Epithelial cell of proximal tubule (primary cell): ENCODE measurements at places on chromosomes 2 and 18. TPM values are rescaled to one million over a fixed set of nuclear protein-coding genes. Genes with fewer than 3 reads are reported as not detected.

STK11IP gene
- total RNA-seq, result 18.6 and 35.7 TPM in 2 replicates

CHRNG gene
- total RNA-seq, result not detected in 2 replicates

SPTBN1 gene
- total RNA-seq, result 224 and 265 TPM in 2 replicates

SLC39A6 gene
- total RNA-seq, result 66.8 and 83.7 TPM in 2 replicates

OTOS gene
- total RNA-seq, result not detected in 2 replicates

SETBP1 gene
- total RNA-seq, result 0.65 and 2.4 TPM in 2 replicates

DNA sequence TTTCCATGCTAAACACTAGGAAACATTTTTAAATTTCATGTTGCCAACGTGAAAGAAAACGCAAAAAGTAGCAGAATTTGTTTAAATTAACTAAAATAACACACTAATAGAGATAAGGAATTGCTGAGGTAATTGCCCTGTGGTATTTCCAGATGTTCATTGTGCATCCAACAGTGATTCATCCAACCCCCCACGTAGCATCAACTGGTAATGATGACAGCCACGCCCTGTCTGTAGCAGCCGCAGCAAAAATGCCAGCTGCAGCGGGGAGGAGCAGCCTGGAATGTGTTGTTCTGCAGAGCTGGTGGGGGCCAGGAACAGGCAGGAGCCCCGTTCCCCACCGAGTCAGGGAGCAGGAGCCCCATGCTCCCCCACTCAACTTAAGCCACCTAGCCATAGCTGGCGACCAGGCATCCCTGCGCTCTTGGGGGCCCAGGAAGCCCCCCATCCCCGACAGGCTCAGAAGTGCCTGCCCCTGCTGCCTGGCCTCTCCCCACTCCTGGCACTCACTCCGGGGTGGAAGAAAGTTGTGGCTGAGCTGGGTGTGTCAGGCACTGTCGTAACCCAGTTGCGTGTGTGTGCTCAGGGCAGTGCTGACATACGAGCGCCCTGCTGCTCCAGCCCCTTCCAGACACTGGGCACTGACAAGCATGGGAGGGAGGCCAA, 695.1 kb upstream of the ACVR2A start:
- DNase-seq, result no peak

DNA sequence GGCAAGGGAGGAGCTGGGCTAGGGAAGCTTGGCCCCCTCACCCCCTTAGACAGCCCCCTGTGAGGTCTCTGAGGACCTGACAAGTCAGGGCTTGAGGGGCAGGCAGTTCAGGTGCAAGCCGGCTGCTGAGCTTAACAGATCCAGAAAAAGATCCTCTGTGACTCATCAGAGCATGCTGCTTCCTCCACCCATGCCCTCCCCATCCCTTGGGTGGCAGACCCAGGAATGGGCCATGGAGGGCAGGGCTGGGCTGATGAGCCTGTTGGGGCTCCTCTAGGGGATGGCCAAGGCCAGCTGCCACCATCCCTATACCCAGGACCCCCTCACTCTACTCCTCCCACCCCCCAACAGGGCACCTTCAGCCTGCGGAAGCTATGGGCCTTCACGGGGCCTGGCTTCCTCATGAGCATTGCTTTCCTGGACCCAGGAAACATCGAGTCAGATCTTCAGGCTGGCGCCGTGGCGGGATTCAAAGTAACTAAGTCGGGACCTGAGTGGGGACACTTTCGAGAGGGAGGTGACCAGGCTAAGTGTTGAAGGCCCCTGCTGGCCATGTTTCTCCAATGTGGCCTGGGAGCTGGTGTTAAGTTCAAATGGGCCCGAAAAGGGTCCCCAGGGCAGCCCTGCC, 1.9 kb downstream of the SLC11A1 start:
- no peak for DNase-seq

DNA sequence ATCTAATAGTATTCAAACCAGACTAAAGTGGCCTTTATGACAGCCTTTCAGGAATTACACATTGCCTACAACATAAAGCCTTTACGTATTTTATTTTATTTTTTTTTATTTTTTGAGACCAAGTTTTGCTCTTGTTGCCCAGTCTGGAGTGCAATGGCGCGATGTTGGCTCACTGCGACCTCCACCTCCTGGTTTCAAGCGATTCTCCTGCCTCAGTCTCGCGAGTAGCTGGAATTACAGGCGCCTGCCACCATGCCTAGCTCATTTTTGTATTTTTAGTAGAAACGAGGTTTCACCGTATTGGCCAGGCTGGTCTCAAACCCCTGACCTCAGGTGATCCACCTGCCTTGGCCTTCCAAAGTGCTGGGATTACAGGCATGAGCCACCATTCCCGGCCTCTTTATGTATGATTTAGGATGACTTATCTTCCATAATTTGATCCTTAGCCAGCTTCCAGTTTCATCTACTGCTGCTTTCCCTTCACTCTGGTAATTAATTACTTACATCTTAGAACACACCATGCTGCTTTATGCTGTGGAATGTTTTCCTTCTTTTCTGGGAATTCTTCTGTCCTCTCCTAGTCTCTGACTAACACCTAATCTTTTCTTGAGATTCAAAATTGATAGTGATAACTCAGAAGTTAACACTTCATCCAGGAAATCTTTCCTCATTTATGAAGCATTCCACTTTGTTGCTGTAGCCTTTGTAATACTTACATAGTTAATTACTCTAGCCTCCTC, 2.6 kb downstream of the USP14 start:
- DNase-seq, result no peak

DNA sequence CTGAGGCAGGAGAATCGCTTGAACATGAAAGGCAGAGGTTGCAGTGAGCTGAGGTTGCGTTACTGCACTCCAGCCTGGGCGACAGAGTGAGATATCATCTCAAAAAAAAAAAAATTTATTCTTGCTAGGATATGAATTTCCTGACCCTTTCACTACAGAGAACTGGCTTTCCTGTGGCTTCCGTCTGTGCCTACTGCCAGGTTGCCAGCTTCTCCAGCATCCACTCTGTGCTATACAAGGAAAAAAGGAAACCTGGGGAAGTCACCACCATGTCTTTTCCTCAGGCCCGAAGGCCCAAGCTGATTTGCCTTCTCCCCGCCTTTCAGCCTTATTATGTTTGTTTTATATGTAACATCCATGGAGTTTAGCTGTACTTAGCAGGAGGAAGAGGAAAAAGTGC, 122.0 kb upstream of the REV1 start:
- no peak for DNase-seq

DNA sequence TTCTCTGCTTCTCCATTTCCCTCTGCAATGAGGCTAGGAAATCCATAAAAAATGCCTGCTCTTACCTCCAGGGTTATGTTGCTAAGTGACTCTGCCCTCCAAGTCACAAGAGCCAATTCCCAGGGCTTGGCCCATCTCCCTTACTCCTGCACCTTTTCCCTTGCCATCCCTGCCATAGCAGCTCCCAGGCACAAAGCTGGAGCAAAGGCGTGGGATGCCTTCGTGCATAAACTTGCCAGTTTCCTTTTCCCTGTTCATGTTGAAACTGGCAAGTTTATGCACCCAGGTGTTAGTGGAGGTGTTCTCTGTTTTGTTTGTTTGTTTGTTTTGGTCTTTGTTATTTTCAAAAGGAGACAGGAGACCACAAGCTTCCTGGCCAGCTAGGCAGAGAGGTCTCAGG, 195.1 kb downstream of the ACKR3 start:
- no peak for DNase-seq

GRCh38 chr18:74873629-74874028, 276.0 kb downstream of the ZNF407 start:
- no peak for DNase-seq

GRCh38 chr18:8052237-8052701, 485.2 kb downstream of the PTPRM start:
- no peak for DNase-seq

GRCh38 chr2:85769236-85769982, 15.6 kb downstream of the ATOH8 start:
- no peak for DNase-seq

DNA sequence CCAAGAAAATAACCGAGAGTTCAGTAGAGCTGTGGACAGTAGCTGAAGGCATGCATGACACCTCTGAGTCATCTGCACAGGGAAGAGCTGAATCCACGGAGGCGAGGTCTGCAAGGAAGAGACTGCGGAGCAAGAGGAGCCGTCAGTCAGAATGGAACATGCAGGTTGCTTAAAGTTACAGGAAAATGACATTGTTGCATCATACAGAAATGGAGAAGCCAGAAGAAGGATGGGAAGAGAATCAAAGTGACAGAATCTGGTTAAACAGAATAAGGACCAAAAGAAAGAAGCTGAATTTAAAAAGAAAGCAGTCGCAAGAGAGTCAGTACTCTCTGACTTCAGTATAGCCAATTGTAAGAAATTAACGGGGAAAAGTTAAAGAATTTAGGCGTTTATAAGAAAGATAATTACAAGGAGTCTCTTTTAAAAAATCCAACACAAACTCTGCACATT, 533.8 kb downstream of the ADCYAP1 start:
- no peak for DNase-seq

GRCh38 chr2:200747668-200748618, 63.8 kb upstream of the BZW1 start:
- peak; percentile 86 for DNase-seq

GRCh38 chr2:217993817-217994463, 8.9 kb downstream of the TNS1 start:
- no peak for DNase-seq

- DNase-seq, result peak; percentile 85
Measured at GRCh38 chr18:61690418-61691138, 202.2 kb downstream of the RNF152 start.

DNA sequence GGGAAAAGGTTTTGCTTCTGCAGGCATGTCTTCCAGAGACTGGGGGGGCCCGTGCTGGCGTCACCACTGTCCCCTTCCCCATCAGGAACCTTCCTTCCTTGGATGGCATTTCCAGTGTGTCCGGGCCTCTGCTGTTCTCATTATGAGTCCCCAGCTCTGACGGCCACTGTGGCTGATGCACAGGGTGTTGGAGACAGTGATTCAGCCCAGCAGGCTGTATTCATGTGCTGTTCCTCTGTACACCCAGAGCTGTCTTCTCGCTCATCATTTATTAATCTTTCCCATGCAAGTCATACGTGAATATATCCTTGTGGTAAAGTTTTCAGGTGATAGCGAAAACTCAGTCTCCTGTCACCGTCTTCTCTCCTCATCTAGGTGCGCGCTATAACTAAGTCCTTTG, 57.7 kb downstream of the ASAP2 start:
- DNase-seq, result no peak

GRCh38 chr18:76444446-76445105, 50.5 kb downstream of the ZNF516 start:
- no peak for DNase-seq

- no peak for DNase-seq
Measured at GRCh38 chr2:85400541-85401463, 9.4 kb downstream of the CAPG start.

- DNase-seq, result no peak
Measured at GRCh38 chr18:46213295-46213694, 109.1 kb downstream of the HAUS1 start.

DNA sequence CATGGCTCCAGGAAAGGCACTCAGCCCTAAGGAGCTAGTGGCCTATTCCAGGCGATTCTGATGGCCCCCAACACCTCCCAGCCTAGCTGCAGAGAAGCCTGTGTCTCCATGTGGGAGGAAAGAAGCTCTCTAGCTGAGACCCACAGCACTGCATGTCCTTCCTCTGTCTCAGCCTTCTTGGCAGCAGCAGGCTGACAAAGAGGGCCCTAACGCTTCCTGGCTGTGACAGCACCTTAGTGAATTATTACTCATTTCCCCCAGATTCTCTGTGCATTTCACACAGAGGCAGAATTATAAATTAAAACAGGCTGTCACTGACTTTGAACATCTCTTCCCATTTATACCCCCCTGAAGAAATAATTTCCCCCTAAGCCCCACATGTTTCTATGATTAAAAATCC, 206.8 kb downstream of the CLIP4 start:
- no peak for DNase-seq

- peak; percentile 90 for DNase-seq
Measured at GRCh38 chr18:45802814-45803492, 22.5 kb upstream of the SIGLEC15 start.
